Upper lobe of right lung (tissue), 1 donor: ENCODE measurements at places on chromosomes 4 and X. TPM values are rescaled to one million over a fixed set of nuclear protein-coding genes. Genes with fewer than 3 reads are reported as not detected.

Gene BMP3
- total RNA-seq, result 15.5 TPM

Gene MAGEB2
- total RNA-seq, result not detected

DNA sequence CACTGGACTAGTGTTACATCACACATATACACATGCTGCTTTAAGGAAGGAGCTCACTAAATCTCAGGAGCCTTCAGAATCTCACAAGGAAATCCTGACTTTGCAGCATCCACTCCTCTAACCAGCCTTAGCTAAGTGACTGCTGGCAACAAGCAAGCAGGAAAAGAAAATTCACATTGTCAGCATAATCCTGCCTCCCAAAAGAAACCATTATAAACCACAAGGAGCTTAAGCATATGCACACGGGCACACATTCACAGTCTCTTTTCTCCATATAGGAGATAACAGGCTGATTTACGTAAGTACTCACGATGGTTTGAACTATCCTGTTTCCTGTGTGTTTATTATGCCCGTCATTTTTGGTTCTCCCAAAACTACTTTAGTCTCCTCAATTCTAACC lies 136.3 kb downstream of the TMEM144 start:
- no peaks in the 10 kb centered on the region for H3K36me3 ChIP-seq
- H3K27ac ChIP-seq, result no peak overlapping the region
- no peaks in the 10 kb centered on the region for H3K4me1 ChIP-seq
- DNase-seq, result no peak

DNA sequence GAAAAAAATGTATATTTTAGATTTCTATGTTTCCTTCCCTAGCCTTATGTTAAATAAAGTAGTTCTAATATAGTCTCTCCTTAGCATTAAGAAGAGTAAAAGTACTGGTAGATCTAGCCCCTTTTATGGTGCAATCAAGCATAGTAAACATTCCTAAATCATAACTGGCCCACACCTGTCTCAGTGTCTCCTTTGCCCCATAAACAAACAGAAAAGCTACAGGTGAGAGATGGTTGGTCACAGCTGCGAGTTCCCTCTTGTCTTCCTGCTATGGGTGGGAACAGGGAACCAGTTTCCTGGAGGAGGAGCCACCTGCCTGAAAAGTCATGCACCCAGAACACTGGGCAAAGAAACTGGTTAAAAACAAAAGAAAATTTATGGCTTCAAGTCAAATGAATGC lies 16.6 kb downstream of the SOWAHB start:
- no peak for DNase-seq
- no peaks in the 10 kb centered on the region for H3K4me1 ChIP-seq
- H3K27ac ChIP-seq, result no peak overlapping the region
- no peaks in the 10 kb centered on the region for H3K27me3 ChIP-seq
- no peaks in the 10 kb centered on the region for H3K36me3 ChIP-seq
- H3K4me3 ChIP-seq, result no peak overlapping the region
